ENCODE measurements at places on chromosomes 16 and 17. TPM values are rescaled to one million over a fixed set of nuclear protein-coding genes. Genes with fewer than 3 reads are reported as not detected.

CD300A gene
- 0.28 TPM for total RNA-seq

DNA sequence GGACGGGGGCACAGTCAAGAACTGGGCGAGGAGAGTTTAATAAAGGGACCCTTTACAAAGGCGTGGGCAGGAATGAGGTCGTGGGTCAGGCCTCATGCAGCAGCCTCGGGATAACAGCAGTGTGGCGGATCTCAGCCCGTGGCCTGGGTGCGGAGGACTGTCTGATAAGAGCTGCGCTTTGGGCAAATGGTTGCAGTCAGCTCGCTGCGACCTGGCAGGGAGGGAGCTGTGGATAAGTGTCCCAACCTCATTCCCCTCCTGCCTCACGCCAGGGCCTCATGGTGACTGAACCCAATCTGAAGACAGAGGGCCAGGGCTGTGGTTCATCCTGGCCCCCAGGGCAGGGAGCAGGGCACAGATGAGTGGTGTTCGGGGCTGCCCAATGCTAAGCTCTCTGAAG is 13.6 kb downstream of the SMTNL2 start:
- no peak overlapping the region for H3K27ac ChIP-seq
- no peak overlapping the region for H3K4me3 ChIP-seq
- peaks cover 25% of the 10 kb centered on the region for H3K4me1 ChIP-seq
- DNase-seq = no peak

TIGD7 gene
- total RNA-seq = 10.6 TPM

DNA sequence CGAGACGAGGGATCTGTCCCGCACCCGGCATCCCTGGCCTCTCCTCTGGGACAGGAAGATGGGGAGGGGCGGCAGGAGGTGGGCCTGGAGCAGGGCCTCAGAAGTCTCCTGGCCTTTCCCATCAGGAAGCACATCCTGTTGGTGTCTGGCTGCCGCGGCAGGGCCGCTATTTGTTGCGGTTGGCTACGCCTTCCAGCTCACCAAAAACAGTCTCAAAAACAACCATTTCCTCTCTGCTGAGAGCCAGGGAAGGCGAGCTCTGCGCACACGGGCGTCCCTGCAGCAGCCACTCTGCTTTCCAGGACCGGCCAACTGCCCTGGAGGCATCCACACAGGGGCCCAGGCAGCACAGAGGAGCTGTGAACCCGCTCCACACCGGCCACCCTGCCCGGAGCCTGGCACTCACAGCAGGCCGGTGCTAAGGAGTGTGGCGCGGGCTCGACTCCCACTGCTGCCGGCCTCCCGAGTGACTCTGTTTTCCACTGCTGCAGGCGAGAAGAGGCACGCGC is at the start of gene TMEM204:
TSS of gene TMEM204 (plus strand) at position 224 of the 509 bp plus-strand sequence. CDS start 610 bp downstream, outside the sequence.
- H3K4me3 ChIP-seq = no peak within 1 kb of the TSS
- DNase-seq = no peak
- H3K36me3 ChIP-seq = no peaks in the 10 kb centered on the region
- H3K27ac ChIP-seq = no peak within 1 kb of the TSS
- no peaks in the 10 kb centered on the region for H3K4me1 ChIP-seq
- H3K27me3 ChIP-seq = no peaks in the 10 kb centered on the region

PLA2G10 gene
- total RNA-seq = not detected

GRCh38 chr16:90057738-90058173 is 19.4 kb downstream of the PRDM7 start:
- H3K4me3 ChIP-seq = no peak overlapping the region
- no peaks in the 10 kb centered on the region for H3K4me1 ChIP-seq
- no peak for DNase-seq
- H3K36me3 ChIP-seq = no peaks in the 10 kb centered on the region
- H3K27ac ChIP-seq = no peak overlapping the region
- H3K27me3 ChIP-seq = no peaks in the 10 kb centered on the region

DNA sequence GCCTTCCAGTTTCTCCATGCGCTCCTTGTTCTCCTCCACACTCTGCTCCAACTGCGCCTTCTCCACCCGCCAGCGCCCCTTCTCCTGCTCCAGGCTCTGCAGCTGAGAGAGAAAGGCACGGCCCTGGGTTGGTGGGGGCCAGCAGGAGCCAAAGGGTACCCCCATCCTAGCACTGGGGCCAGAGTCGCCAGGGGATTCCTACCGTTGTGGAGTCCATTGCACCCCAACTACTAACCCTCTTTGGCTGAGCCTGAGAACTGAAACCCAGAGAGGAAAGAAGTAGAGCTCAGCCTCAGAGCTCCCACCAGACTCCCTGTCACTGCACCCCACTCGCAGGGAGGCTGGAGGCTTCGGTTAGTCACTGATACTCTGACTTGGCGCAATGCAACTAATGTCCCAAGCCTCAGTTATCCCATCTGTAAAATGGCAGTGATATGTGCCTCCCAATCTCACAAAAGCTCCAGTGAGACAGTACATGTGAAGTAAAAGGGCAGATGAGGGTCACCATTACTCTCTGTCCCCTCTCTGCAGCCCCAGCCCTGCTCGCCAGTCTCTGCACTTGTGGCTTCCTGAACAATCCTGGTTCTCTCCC is 6.2 kb upstream of the SAMD14 start:
- no peaks in the 10 kb centered on the region for H3K36me3 ChIP-seq
- H3K4me1 ChIP-seq = no peaks in the 10 kb centered on the region
- no peak overlapping the region for H3K4me3 ChIP-seq
- no peak for DNase-seq
- H3K27ac ChIP-seq = no peak overlapping the region

DNA sequence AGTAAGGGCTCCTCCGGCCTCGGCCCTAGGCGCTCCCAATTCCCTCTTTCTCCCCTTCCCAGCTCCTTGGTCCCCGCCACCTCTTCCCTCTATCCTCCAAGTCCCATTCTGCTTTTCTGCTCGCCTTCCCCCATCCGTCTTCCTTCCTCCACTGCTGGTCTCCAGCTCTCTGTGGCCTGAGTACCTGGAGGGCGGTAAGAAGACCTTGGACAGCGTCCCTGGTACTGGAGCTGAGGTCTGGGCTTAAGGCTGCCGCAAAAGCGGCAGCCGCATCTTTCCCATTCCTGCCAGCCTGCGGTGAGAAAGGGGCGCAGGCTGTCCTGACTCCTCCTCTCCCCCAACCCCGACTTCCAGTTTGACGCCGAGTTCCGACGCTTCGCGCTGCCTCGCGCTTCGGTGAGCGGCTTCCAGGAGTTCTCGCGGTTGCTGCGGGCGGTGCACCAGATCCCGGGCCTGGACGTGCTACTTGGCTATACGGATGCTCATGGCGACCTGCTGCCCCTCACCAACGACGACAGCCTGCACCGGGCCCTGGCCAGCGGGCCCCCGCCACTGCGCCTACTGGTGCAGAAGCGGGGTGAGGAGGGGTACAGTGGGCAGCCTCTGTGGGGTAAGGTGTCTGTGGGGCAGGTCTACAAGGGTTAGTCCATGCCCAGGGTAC is 471 bp downstream of the PARD6A start:
- peak overlapping the region; percentile 77 for H3K4me3 ChIP-seq
- peak; percentile 90 for DNase-seq
- H3K36me3 ChIP-seq = no peaks in the 10 kb centered on the region
- no peak overlapping the region for H3K27ac ChIP-seq
- H3K4me1 ChIP-seq = peaks cover 13% of the 10 kb centered on the region

BIRC5 gene
- 169 TPM for total RNA-seq

KRTAP4-6 gene
- total RNA-seq = not detected

- H3K27me3 ChIP-seq = no peaks in the 10 kb centered on the region
- peaks cover 21% of the 10 kb centered on the region for H3K4me1 ChIP-seq
- no peaks in the 10 kb centered on the region for H3K36me3 ChIP-seq
- no peak overlapping the region for H3K4me3 ChIP-seq
These were observed 82.8 kb downstream of the MRM1 start for GRCh38 chr17:36684134-36684533.

DNA sequence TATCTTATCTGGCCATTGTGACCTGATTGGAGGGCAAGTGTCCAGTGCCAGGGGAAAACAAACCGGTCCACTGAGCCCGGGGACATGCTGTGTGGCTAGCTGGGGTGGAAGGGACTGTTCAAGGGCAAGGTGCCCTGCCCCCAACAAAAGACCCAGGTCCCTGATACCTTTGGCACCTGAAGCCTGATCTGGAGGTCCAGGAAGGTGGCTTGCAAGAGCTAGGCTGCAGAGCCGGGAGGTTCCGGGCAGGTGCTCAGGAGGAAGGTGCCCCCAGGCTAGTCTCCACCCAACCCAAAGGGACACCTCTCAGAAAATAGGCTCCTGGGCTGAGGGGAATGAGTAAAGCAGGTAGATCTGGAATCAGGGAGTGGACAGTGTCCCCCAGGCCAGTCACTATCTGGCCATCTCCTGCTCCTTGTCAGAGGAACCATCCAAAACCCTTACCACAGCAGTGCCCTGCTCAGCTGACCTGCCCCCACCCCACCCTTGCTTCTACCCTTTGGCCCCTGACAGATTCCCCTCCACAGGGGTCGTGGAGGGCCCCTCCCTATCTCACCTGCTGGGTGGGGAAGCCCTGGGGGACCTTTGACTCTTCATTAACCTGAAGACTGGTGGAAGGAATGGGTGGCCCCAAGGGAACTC is 6.2 kb downstream of the NAT9 start:
- H3K27me3 ChIP-seq = no peaks in the 10 kb centered on the region
- H3K4me1 ChIP-seq = peaks cover under 1% of the 10 kb centered on the region
- DNase-seq = no peak

GRCh38 chr17:55177855-55178217 is 86.9 kb upstream of the HLF start:
- H3K27ac ChIP-seq = no peak overlapping the region
- no peaks in the 10 kb centered on the region for H3K27me3 ChIP-seq
- no peaks in the 10 kb centered on the region for H3K36me3 ChIP-seq

DNA sequence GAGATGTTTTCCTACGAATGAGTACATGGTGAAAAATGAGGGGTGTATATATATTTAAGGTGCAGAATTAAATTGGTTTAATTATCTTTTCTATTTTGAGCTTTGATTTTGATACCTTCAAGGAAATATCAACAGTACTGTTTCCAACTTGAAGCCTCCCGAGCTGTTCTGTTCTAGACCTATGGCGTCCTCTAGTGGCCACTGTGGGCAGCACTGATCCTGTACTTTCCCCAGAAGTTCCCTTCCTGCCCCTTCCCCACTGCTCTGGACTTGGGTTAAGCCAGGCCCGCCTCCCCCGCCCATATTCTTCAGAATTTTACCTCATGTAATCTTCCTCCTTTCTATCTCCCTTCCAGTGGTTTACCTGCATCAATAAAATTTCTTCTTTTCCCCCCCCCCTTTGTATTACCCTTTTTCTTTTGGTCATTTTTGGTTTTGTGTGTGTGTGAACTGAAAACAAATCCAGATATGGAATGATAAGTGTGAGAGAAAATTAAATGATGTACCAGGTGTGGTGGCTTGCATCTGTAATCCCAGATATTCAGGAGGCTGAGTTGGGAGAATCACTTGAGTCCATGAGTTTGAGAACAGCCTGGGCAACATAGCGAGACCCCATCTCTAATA is 1643.5 kb downstream of the TP53TG3F start:
- no peak for DNase-seq
- H3K4me3 ChIP-seq = no peak overlapping the region
- H3K27me3 ChIP-seq = no peaks in the 10 kb centered on the region
- H3K27ac ChIP-seq = no peak overlapping the region

- peaks cover 4% of the 10 kb centered on the region for H3K4me1 ChIP-seq
- no peaks in the 10 kb centered on the region for H3K36me3 ChIP-seq
- no peak overlapping the region for H3K27ac ChIP-seq
- no peak for DNase-seq
- H3K27me3 ChIP-seq = no peaks in the 10 kb centered on the region
- no peak overlapping the region for H3K4me3 ChIP-seq
These were observed 126.2 kb upstream of the WSCD1 start for GRCh38 chr17:5943982-5944381.

DNA sequence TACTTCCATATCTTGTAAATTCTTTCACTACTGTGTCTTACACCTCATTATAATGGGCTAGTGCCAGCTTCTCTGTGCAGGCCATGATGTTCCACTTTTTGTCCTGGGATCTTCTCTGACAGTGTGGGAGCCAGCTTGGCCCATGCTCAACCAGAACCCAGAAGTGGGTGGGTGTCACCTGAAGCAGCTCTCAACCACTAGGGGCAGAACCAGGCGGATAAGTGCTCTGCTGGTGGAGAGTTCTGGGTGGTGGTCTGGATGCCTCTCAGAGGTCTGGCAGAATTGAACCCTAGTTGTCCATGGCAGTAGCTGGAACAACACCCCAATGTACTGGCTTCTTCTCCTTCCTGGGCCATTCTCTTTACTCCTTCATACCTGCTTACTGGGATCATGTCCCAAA is 254.1 kb upstream of the N4BP1 start:
- H3K4me1 ChIP-seq = no peaks in the 10 kb centered on the region
- no peaks in the 10 kb centered on the region for H3K27me3 ChIP-seq
- no peak overlapping the region for H3K27ac ChIP-seq
- no peak for DNase-seq

TBX4 gene
- not detected for total RNA-seq

DNA sequence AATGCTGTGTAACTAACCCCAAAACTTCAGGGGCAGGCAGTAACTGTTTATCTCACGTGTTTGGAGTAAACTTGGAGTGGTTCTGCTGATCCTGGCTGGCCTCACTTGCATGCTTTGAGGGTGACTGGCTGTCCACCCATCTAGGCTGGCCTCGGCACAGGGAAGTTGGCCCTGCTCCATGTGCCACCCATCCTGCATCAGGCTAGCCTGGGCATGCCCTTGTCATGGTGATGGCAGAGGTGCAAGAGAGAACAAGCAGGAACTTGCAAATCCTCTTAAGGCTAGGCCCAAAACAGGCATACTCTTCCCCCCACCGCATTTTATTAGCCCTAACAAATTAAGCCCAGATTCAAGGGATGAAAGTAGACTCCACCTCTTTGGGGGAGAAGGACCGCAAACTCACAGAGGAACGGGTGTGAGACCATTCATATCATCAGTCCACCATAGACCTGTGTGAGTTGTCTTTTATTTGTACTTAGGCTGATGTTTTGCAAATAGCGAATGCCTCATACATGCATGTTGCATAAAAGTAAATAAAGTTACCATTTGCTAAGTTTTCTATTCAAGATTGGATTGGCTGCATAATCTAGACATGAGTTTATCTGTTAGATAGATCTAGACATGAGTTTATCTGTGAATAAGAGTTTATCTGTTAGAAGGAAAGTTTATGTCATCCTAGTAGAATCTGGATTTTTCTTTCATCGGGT is 221.0 kb downstream of the CCDC182 start:
- no peak overlapping the region for H3K4me3 ChIP-seq
- no peaks in the 10 kb centered on the region for H3K27me3 ChIP-seq
- H3K36me3 ChIP-seq = no peaks in the 10 kb centered on the region
- no peak for DNase-seq

EPX gene
- not detected for total RNA-seq

- no peaks in the 10 kb centered on the region for H3K4me1 ChIP-seq
- no peak overlapping the region for H3K27ac ChIP-seq
- H3K27me3 ChIP-seq = no peaks in the 10 kb centered on the region
- no peak for DNase-seq
- H3K4me3 ChIP-seq = no peak overlapping the region
These were observed 44.3 kb downstream of the SPECC1 start for GRCh38 chr17:20053361-20053964.

KCNH6 gene
- total RNA-seq = 0.03 TPM

DNA sequence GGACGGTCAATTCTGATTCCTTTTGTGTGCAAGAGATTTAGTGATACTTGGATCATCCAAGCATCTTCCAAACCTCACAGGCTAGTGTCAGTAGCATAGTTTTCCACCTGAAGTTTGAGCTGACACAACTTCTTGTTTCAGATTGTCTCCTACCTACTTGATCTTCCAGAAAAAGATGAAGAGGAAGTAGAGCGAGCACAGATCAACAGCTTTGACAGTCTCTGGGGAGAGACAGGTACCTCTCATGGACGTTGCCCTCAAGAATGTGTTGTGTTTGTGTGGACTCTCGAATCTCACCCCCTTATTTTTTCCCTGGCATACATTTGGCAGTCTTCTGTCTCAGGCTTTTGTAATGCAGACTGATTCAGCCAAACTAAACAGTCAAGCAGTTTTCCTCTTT is 47.4 kb downstream of the CYB561 start:
- no peak overlapping the region for H3K4me3 ChIP-seq
- no peaks in the 10 kb centered on the region for H3K36me3 ChIP-seq
- no peak for DNase-seq
- peaks cover 9% of the 10 kb centered on the region for H3K4me1 ChIP-seq

Data from neural progenitor cell (in vitro differentiated cells).